Stimulated activated CD8-positive, alpha-beta memory T cell treated with anti-CD3 and anti-CD28 coated beads, Interleukin-4, amount 100 ng/mL, for 1 hour (primary cell): ENCODE measurements at places on chromosomes 7 and 10.

GRCh38 chr7:99990460-99990852, 14.6 kb upstream of the AZGP1 start:
- DNase-seq = no peak

DNA sequence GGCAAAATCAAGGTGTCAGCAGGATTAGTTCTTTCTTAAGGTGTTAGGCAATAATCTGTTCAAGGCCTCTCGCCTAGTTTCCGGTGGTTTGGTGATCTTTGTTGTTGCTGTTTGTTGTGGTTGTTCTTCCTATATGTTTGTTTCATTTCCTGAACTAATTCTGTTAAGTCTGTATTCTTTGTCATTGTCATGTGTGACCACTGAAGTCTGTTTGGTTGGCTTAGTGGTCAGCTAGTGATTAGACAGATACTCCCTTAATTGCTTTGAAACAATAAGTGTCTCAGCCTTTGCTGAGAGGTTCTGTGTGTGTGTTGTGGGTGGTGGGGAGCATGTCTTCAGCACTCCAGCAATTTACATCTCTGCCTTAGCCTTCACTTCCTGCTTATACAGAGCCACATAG, 46.0 kb downstream of the ABCC2 start:
- DNase-seq = no peak

- DNase-seq = no peak
These were observed 52.0 kb downstream of the DLD start for GRCh38 chr7:107943018-107943417.

DNA sequence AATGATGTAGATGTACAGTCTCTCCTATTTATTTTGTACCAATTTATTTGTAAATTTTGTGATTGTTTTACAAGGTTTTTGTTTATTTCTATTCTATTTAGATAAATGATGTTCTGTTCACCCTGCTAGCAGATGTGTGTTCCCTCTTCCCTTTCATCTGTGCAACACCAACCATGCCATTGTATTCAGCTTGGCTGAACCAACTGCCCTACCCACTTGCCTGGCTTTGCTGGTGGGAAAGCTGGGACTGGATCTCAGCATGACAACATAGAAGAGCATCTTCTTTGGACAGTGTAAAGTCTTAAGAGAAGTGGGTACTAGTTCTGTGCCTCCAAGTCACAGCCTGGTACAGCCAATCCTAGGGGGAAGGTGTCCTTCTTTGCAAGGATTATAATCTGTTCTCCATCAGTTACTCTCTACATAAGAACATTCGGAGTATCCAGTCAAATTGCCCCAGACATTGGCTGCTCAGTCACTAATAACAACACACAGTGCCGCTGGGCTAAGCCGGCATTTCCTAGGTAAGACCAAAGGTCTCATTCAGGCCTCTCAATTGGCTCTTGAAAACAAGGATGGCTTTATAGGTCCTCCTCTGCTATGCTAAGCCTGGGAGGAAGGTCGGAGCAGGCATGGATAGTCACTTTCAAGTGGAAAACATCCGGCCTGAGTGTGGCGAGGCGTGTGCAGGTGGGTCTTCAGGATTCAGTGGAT, 109.7 kb downstream of the NT5C2 start:
- DNase-seq = no peak

- DNase-seq = no peak
These were observed 73.7 kb downstream of the ARL4A start for GRCh38 chr7:12761111-12761510.

GRCh38 chr10:13795653-13796555, 209.1 kb downstream of the PRPF18 start:
- no peak for DNase-seq

- no peak for DNase-seq
These were observed 87.9 kb downstream of the STRA8 start for GRCh38 chr7:135321556-135321955.

DNA sequence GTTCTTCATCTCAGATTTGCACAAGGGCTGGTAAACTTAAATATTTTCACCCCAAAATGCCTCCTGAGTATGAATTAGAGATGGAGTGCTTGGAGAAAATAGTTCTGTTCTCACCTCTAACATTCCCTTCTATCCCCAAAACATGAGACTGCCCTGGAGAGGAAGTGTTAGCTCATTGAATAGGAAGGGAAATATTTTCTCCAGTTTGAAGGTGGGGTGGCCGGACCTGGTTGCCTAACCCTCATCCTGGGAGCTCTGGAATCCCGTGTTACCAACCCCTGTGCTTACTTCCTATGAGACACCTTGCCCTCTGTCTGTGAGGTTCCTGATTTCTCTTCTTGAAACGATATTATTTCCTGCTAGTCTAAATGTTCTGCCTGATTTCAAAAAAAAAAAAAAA, 779 bp downstream of the IFIT2 start:
- no peak for DNase-seq

- no peak for DNase-seq
These were observed 37.3 kb upstream of the CCNY start for GRCh38 chr10:35299016-35299415.

GRCh38 chr7:94245500-94245899, 149.2 kb upstream of the COL1A2 start:
- no peak for DNase-seq

DNA sequence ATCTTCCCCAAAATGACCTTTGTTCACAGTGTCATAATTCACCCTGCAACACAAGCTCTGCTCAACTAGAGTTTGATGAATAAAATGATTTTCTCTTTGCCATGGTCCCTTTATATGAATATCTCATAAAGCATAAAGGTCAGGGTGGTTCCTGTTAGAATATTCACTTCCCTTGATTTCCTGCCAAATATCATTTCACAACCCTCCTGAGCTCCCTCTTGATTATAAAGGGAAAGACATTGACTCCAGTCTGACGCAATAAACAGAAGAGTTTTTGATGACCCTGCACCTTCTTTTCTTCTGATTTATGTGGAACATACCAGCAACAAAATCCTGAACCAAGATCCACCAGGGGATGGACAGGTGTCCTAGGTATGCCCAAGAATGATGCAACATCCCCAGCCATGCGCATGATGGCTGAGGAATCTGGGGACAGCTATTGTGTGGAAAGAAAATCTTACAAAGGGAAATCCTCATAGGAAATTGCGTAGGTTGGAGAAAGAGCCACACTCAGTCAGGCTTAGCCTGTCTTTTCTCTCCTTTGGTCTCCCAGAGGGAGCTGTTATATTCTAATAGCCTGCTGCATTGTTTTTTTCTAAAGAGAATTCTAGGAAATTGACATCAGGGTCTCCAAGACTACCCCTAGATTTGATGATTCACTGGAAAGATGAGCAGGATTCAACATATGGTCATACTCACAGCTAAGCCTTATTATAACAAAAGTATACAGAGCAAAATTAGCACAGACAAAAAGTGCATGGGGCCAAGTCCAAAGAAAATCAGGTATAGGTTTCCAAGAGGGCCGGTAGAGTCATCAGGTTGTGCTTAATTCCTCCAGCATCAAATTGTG, 18.8 kb downstream of the IFIT3 start:
- no peak for DNase-seq
